Endodermal cell (in vitro differentiated cells): ENCODE measurements at places on chromosomes 2 and 18. TPM values are rescaled to one million over a fixed set of nuclear protein-coding genes. Genes with fewer than 3 reads are reported as not detected.

DNA sequence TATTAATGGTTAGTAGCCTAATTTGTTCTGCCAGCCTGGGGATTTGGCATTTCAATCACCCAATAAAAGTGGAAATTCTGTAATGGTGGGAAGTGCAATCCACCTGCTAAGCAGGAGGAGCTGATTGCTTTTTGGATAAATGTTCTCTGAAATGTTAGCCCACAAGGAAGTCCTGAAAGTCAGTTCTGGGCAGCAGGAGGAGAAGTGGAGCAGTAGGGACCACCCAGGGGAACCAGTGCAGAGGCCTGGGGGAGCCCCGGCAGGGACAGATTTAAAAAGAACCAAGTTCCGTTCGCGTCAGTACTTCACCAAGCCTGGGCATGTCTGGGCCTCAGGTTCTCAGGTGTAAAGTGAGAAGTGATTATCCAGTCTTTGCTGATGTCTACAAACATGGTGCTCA, 248.5 kb upstream of the RAB6C start:
- H3K36me3 ChIP-seq = no peaks in the 10 kb centered on the region
- H3K27me3 ChIP-seq = no peaks in the 10 kb centered on the region
- no peak overlapping the region for H3K27ac ChIP-seq
- H3K4me3 ChIP-seq = no peak overlapping the region
- H3K4me1 ChIP-seq = no peaks in the 10 kb centered on the region

GRCh38 chr2:209519906-209520305, 96.1 kb downstream of the MAP2 start:
- no peak overlapping the region for H3K4me3 ChIP-seq
- peaks cover 26% of the 10 kb centered on the region for H3K27me3 ChIP-seq
- peak overlapping the region; percentile 12 for H3K27ac ChIP-seq
- H3K36me3 ChIP-seq = no peaks in the 10 kb centered on the region
- H3K4me1 ChIP-seq = no peaks in the 10 kb centered on the region
- DNase-seq = no peak

- H3K4me3 ChIP-seq = no peak overlapping the region
- H3K27me3 ChIP-seq = no peaks in the 10 kb centered on the region
- H3K4me1 ChIP-seq = no peaks in the 10 kb centered on the region
- no peak overlapping the region for H3K27ac ChIP-seq
These were observed 3.6 kb upstream of the PROM2 start for GRCh38 chr2:95270541-95271081.

- H3K27me3 ChIP-seq = no peaks in the 10 kb centered on the region
- no peak overlapping the region for H3K27ac ChIP-seq
- H3K36me3 ChIP-seq = no peaks in the 10 kb centered on the region
- H3K4me1 ChIP-seq = no peaks in the 10 kb centered on the region
- no peak overlapping the region for H3K4me3 ChIP-seq
- no peak for DNase-seq
These were observed 94.0 kb upstream of the ITGA4 start for GRCh38 chr2:181363164-181363563.

The REEP1 gene
- 2.0 to 4.3 TPM (median 3.8 TPM) in 3 replicates for total RNA-seq

- H3K27ac ChIP-seq = no peak overlapping the region
- no peak for DNase-seq
- H3K4me3 ChIP-seq = no peak overlapping the region
- peaks cover 6% of the 10 kb centered on the region for H3K4me1 ChIP-seq
- H3K36me3 ChIP-seq = no peaks in the 10 kb centered on the region
- peaks cover 78% of the 10 kb centered on the region for H3K27me3 ChIP-seq
These were observed 1.0 kb upstream of the ZEB2 start for GRCh38 chr2:144520756-144521487.

- no peak overlapping the region for H3K27ac ChIP-seq
- H3K4me3 ChIP-seq = no peak overlapping the region
- no peaks in the 10 kb centered on the region for H3K27me3 ChIP-seq
These were observed 138.9 kb downstream of the HNMT start for GRCh38 chr2:138103156-138103555.

The XDH gene
- 1.9 to 3.6 TPM (median 2.0 TPM) in 3 replicates for total RNA-seq

DNA sequence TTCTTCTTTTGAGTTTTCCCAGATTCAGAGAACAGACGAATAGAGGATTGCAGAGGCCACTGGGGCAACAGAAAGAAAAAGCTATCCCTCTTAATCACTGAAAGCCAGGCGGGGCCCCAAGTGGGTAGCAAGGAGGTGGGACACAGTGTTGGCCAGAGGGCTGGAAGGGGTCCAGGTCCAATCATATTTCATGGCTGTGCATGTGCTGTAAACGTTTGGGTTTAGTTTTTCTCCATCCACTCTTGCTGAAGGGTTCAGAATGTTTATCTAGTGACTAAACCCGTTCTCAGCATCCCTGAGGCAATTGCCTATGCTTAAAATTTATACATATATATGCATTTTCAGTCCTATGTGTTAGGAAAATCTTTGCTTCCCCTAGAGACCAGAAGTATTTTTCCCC, 99.4 kb upstream of the EPHA4 start:
- no peak overlapping the region for H3K4me3 ChIP-seq
- no peaks in the 10 kb centered on the region for H3K4me1 ChIP-seq
- H3K27ac ChIP-seq = no peak overlapping the region

DNA sequence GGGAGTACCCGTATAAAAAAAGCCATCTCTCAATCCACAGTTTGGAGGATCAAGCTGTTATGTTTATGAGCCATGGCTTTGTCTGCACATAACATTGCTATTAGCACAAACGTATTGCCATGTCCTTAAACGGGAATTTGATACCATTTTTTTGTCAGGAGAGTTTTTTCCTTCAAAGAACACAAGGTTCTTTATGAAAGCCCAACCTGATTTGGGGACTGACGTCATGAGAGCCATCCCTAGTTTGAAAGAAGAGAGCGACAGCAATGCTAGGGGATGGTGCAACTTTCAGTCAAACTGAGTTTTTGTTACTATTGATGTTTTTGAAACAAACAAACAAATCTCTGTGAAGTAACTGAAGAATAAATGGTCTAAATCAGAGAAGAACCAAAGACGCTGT, 376.6 kb downstream of the EIPR1 start:
- H3K36me3 ChIP-seq = no peaks in the 10 kb centered on the region
- H3K4me3 ChIP-seq = no peak overlapping the region
- no peak overlapping the region for H3K27ac ChIP-seq
- no peaks in the 10 kb centered on the region for H3K4me1 ChIP-seq
- no peaks in the 10 kb centered on the region for H3K27me3 ChIP-seq
- no peak for DNase-seq

The TCF7L1 gene
- 69.4 to 90.6 TPM (median 71.9 TPM) in 3 replicates for total RNA-seq

GRCh38 chr2:167966937-167967913, 280.2 kb downstream of the STK39 start:
- H3K4me3 ChIP-seq = no peak overlapping the region
- no peak for DNase-seq
- peaks cover 6% of the 10 kb centered on the region for H3K36me3 ChIP-seq
- H3K27ac ChIP-seq = no peak overlapping the region
- H3K4me1 ChIP-seq = no peaks in the 10 kb centered on the region

DNA sequence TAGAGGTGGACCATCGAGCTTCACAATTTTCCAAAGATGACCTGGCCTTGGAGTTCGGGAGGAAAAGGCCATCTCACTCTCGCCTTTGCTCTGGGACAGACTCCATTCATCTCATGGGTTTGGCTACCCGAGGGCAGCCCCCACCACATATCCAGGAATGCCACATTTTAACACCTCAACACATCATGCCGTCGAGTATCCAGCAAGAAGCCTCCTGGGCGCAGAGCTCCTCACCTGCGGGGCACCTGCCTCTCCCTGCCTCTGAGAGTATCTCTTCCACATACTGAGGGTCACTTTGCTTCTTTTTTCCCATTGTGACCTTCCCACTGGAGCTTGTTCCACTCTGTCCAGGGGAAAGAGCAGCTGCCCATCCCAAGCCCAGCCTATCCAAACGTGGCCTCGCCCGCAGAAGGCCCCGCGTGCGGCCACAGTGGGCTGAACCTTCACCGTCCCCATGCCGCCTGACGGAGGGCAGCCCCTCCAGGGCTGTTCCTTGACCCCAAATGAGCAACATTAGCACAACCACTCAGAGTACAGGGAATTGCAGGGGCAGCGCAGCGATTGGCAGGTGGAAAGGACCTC, 5.5 kb upstream of the LIMS2 start:
- no peak for DNase-seq
- no peaks in the 10 kb centered on the region for H3K36me3 ChIP-seq
- H3K4me1 ChIP-seq = no peaks in the 10 kb centered on the region

GRCh38 chr2:164600763-164601162, 20.5 kb downstream of the GRB14 start:
- no peak overlapping the region for H3K4me3 ChIP-seq
- H3K4me1 ChIP-seq = no peaks in the 10 kb centered on the region
- H3K27ac ChIP-seq = no peak overlapping the region
- DNase-seq = no peak

The DSG4 gene
- total RNA-seq = not detected in 2 replicates

GRCh38 chr2:42045848-42046748, 1.7 kb upstream of the PKDCC start:
- peaks cover 20% of the 10 kb centered on the region for H3K4me1 ChIP-seq
- no peaks in the 10 kb centered on the region for H3K27me3 ChIP-seq
- H3K4me3 ChIP-seq = peak overlapping the region; percentile 76
- DNase-seq = no peak
- no peaks in the 10 kb centered on the region for H3K36me3 ChIP-seq

- H3K4me1 ChIP-seq = no peaks in the 10 kb centered on the region
- H3K36me3 ChIP-seq = no peaks in the 10 kb centered on the region
- DNase-seq = peak; percentile 48
- no peaks in the 10 kb centered on the region for H3K27me3 ChIP-seq
- no peak overlapping the region for H3K27ac ChIP-seq
- H3K4me3 ChIP-seq = no peak overlapping the region
These were observed 11.2 kb downstream of the ARID5A start for GRCh38 chr2:96547731-96548171.

DNA sequence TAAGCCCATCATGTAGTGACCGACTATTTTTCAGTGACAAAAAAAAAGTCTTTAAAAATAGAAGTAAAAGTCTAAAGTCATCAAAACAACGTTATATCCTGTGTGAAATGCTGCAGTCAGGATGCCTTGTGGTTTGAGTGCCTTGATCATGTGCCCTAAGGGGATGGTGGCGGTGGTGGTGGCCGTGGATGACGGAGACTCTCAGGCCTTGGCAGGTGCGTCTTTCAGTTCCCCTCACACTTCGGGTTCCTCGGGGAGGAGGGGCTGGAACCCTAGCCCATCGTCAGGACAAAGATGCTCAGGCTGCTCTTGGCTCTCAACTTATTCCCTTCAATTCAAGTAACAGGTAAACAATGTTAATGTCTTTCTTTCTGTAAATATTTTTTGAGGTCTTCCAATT, at the start of gene CD28:
CD28 (plus strand) TSS at position 237 of the 400 bp plus-strand sequence; CDS start at position 295, 58 bp downstream.
- no peak within 1 kb of the TSS for H3K4me3 ChIP-seq
- peaks cover 9% of the 10 kb centered on the region for H3K27me3 ChIP-seq
- no peaks in the 10 kb centered on the region for H3K36me3 ChIP-seq
- DNase-seq = no peak
- peaks cover 4% of the 10 kb centered on the region for H3K4me1 ChIP-seq

GRCh38 chr2:85433511-85434089, 15.1 kb downstream of the SH2D6 start:
- no peaks in the 10 kb centered on the region for H3K27me3 ChIP-seq
- peak; percentile 73 for DNase-seq
- H3K27ac ChIP-seq = peak overlapping the region; percentile 25
- H3K36me3 ChIP-seq = no peaks in the 10 kb centered on the region

DNA sequence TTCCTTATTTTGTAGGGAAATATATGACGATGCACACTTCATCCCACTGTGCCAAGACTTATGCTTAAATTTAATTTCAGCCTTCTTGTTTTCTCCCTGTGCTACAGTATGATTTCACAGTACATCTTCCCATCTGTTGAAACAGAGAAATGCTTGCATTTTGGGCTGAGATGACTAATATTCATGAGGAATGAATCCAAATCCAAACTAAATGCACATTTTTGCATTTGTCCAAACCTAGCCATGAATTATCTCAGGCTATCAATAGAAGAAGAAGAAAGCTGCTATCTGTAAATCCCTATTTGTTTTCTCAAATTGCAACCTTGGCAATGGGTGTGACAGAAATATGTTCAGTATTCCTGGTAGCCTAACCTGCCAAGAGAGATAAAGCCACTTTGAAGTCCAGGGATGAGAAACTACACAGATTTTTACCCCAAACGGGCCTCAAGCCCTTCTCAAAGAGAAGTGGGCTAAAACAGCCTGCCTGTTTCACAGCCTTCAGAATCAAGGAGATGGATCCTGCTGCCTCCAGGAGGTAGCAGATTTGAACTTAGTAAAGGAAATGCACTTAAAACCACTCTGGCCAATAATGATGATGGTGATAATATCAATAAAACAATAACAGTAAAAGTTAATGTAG, 306.9 kb upstream of the NT5C1B start:
- no peak for DNase-seq
- peaks cover 8% of the 10 kb centered on the region for H3K27me3 ChIP-seq
- H3K36me3 ChIP-seq = no peaks in the 10 kb centered on the region
- H3K4me1 ChIP-seq = peaks cover 17% of the 10 kb centered on the region
- no peak overlapping the region for H3K27ac ChIP-seq
- no peak overlapping the region for H3K4me3 ChIP-seq

DNA sequence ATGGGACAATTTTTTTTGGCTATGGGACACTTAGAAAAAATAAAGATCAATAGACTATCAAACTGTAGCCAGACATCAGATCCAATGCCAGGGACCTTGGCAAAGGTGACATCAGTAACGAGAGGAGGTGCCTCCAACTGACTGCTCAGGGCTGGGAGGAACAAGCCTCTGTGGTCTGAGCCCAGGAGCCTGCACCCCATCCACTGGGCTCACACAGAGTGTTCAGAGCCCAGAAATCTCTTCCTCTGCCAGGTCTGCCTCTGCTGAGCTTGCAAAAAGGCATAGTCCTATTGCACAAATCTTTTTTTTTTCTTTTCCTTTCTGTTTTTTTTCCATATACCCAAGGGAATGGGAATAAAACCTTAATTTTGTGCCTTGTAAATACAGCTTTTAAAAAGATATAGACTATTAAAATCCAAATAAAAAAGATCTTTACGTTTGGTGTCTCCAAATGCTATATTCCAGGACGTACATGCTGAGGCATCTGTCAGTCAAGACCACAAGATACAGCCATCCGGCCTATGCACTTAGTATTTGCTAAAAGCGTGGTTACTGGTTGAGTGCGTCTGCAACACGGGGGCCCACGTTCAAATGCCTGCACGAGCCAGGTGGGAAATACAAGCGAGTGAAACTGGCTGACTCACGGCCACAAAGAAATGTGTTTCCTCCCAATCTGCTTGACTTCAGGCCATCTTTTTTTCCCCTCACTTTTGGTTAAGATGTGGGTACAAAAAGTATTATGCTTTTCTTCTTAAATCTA, 7.8 kb upstream of the ARHGAP25 start:
- H3K27me3 ChIP-seq = no peaks in the 10 kb centered on the region
- H3K27ac ChIP-seq = no peak overlapping the region
- no peaks in the 10 kb centered on the region for H3K4me1 ChIP-seq
- no peak overlapping the region for H3K4me3 ChIP-seq
- no peak for DNase-seq

- no peaks in the 10 kb centered on the region for H3K36me3 ChIP-seq
- H3K27me3 ChIP-seq = no peaks in the 10 kb centered on the region
- no peak overlapping the region for H3K27ac ChIP-seq
- no peak for DNase-seq
- no peak overlapping the region for H3K4me3 ChIP-seq
- H3K4me1 ChIP-seq = no peaks in the 10 kb centered on the region
These were observed 402.1 kb downstream of the PARD3B start for GRCh38 chr2:204947405-204947804.
